ENCODE measurements at places on chromosomes 4 and X.

- no peak for DNase-seq
Observed at GRCh38 chrX:111131572-111131971, 35.6 kb downstream of the PAK3 start.

GRCh38 chr4:1347410-1347864 lies 429 bp downstream of the UVSSA start:
- peak; percentile 32 for DNase-seq

- DNase-seq: no peak
Observed at GRCh38 chr4:96103086-96103485, 263.2 kb downstream of the PDHA2 start.

DNA sequence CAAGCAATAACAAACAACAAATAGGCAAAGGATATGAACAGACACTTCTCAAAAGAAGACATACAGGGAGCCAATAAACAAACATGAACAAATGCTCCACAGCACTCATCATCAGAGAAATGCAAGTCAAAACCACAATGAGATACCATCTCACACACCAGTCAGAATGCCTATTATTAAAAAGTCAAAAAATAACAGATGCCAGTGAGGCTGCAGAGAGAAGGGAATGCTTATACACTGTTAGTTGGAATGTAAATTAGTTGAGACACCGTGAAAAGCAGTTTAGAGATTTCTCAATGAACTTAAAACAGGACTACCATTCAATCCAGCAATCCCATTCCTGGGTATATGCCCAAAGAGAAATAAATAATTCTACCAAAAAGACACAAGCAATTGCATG lies 129.8 kb upstream of the MAGEB2 start:
- DNase-seq: no peak

GRCh38 chr4:33911959-33912358 lies 2332.4 kb downstream of the ARAP2 start:
- no peak for DNase-seq

Measured in stimulated activated CD8-positive, alpha-beta memory T cell treated with anti-CD3 and anti-CD28 coated beads, Interleukin-2, amount 100 ng/mL, for 48 hours (primary cell).